CD4-positive, alpha-beta T cell treated with Interleukin-4 for 1 hour (primary cell): ENCODE measurements at places on chromosomes 4 and X.
A peak's percentile ranks its signal among the peaks of the same experiment; 100 is the strongest.

GRCh38 chrX:70025464-70025863 lies 24.3 kb downstream of the AWAT2 start:
- DNase-seq, result no peak

DNA sequence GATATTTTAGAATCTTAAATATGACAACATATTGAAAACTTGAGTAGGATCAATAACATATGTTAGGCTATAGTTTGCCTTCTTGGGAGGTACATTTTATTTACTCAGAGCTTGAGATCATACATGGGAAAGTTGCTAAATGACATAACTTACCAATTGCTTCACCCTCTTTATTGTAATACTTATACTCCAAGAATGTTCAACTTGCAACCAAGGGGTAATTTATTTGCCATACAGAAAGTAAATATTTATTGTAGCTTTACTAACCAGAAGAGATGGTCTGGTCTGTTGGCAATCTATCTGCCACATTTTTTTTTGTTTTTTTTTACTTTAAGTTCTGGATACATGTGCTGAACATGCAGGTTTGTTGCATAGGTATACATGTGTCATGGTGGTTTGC lies 426.6 kb downstream of the ARHGAP24 start:
- no peak for DNase-seq

DNA sequence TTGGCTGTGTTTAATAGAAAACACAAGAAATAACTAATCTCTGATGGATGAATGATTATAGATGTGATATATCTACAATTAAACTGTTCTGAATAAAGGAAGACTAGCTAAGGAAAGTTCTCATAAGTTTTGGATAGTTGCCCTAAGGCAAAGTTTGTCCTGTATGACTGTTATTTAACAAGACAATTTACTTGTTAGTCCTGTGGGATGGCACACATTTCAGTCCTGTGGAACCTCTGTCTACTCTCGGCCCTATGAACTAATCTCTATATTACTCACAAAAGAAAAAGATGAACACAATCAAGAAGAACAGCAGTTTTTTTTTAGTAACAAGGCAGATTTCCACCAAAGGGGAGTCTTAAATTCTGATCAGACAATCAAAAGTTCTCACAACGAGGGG lies 314.6 kb downstream of the CCSER1 start:
- DNase-seq, result no peak

DNA sequence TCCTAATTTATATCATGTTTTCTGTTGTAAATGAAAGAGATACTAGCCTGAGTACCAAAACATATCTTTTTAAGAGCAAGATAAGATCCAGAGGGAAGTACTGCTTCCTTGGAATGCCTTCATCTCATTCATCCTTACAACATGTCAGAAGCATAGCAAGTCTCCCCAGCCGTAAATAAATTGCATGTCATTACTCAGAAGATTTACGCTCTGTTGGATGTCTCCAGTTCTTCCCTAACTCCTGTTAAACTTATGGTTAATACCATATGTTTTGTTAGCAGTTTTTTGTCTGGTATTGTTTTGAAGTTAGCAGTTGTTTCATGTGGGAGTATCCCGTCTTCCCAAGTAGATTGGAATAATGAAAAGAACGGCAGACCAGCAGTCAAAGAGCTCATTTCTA lies 7.5 kb upstream of the GPC3 start:
- DNase-seq, result no peak

GRCh38 chr4:17168571-17168970 lies 270.1 kb upstream of the LDB2 start:
- DNase-seq, result no peak

DNA sequence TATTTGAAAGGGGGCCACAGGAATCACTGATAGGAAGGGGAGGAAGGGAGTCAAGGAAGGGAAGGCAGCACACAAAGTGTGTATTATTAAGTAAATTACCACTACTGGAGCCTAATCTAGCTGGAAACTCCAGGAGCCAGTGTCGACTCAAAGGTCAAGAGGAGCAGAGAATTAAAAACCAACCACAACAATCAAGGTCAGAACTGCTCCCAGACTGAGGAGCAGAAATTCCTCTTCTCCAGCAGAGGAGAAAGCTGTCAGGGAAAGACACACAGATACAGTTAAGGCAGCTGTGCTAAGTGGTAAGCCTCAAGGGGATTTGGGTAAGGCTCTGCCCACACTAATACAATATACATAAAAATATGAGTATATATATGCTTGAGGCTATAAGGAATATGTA lies 87.5 kb upstream of the PTPN13 start:
- no peak for DNase-seq

- DNase-seq, result no peak
Measured at GRCh38 chr4:128285085-128285997, 2.3 kb downstream of the PGRMC2 start.

GRCh38 chrX:18707426-18708049 lies at the start of gene PPEF1:
Gene PPEF1 (plus strand): TSS chrX:18707645. CDS start chrX:18707781, 136 bp downstream.
- DNase-seq, result no peak

- DNase-seq, result no peak
Measured at GRCh38 chr4:62948108-62948507, 1461.1 kb downstream of the TECRL start.

DNA sequence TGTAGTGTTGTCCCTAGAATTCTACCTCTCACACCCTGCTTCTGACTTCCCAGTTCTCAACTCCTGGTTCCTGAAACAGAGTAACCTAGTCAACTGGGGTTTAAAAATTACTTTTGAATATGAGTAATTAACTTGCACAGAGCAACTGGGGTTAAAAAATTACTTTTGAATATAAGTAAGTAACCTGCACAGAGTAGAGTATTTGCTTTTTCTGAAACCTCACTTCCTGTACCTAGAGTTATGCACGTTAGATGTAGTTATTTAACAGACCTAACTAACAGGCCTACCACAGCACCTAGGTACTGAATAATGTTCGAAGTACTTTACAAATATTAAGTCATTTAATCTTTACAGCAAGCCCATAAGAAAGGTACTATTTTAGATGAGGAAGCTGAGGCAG lies 32.9 kb downstream of the SLC39A8 start:
- no peak for DNase-seq

GRCh38 chr4:184762100-184762499 lies 28.2 kb upstream of the CENPU start:
- peak; percentile 23 for DNase-seq

DNA sequence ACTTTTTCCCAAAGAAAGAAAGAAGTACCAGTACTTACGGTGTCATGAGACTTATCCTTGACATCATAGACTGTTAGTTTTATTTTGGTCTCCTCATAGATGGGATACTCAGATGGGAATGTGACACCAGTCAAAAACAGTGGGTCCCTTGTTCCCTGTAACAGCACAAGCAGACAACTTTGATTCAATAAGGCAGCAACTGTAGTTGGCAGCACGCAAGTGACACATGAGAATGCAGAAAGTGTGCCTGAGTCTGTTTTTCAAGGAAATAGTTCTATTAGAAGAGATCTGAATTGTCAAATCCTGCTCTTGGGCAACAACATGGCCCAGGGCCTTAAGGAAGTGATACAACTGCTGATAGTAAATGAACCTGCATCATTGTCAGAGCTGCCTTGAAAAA lies 443.2 kb downstream of the INPP4B start:
- DNase-seq, result no peak

- DNase-seq, result no peak
Measured at GRCh38 chr4:152224721-152225420, 311.0 kb downstream of the FBXW7 start.

DNA sequence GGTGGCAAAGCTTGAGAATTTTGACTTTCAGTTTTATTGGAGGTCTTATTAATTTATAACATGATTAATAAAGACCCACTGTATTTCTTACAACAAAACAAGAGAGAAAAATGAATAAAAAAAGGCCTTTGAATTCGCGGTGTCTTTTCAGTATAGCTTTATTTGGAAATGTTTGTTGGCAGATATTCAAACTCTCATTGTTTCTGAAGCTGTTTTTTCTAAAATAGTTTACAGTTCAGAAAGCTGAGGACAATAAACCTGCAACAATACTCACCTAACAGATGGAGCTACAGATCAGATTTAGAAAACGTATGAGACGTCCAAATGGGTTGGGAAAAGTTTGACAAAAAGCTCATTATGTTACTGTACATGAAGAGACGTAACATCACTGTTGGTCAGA lies 2.4 kb upstream of the SPARCL1 start:
- DNase-seq, result no peak

DNA sequence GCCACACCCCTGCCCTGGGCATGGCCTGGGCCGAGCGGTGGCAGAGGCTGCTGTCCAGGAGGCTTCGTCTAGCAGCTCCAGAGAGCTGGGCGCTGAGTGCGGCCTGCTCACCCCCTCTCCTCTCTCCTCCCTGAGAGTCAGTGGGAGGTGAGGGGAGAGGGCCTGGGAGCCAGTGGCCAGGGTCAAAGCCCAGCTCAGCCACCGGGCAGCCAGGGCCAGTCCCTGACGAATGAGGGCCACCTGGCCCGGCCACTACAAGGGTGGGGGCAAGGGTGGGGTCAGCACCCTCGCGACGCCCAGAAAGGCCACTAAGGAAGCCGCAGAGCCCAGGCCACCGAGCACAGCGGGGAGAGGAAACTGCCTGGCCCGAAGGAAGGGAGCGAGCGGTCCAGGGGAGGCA lies 131.7 kb downstream of the FAM53A start:
- no peak for DNase-seq

GRCh38 chr4:179128299-179128698 lies 1686.1 kb upstream of the AGA start:
- no peak for DNase-seq

GRCh38 chr4:16067515-16067914 lies 16.3 kb downstream of the PROM1 start:
- DNase-seq, result no peak

- DNase-seq, result no peak
Measured at GRCh38 chr4:51906167-51906958, 63.4 kb downstream of the DCUN1D4 start.

DNA sequence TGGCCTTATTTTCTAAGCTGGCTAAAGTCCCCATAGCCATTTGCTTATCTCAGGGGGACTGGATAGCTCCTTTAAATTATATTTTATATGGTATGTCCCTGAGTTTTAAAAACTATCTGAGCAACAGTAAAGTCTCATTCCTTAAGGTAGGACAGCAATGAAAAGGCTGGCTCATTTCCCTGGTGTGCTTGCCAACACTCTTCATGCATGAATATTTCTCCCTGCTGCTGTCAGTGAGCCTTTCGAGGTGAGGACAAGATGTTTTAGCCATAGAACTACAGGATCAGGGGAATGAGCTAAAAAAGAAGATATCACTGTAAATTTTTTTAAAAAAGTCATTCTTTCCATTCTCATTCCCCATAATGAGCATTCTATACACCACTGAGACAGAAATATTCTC lies 427.3 kb upstream of the FAM241A start:
- no peak for DNase-seq

- DNase-seq, result no peak
Measured at GRCh38 chrX:1492421-1493012, 39.8 kb upstream of the ASMTL start.

GRCh38 chr4:627347-628125 lies 2.2 kb downstream of the PDE6B start:
- no peak for DNase-seq

GRCh38 chr4:100949350-100949935 lies 397.9 kb downstream of the PPP3CA start:
- DNase-seq, result no peak

DNA sequence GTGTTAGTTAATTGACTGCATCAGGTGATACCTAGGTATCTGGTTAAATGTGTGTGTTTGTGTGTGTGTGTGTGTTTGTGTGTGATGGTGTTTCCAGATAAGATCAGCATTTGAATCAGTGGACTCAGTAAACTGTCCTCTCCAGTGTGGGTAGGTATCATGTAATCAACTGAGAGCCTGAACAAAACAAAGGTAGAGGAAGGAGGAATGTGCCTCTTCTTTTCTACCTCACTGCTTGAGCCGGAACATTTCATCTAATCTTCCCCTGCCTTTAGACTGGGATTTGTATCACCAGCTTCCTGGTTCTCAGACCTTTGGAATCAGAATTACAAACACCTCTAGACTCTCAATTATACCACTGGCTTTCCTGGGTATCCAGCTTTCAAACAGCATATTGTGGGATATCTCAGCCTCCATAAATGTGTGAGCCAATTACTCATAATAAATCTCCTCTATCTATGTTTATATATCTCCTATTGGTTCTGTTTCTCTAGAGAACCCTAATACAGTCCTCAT lies 120.5 kb downstream of the TBCK start:
- DNase-seq, result no peak

GRCh38 chr4:184099000-184099399 lies 118.7 kb downstream of the ENPP6 start:
- DNase-seq, result no peak

GRCh38 chrX:41014776-41015360 lies 70.4 kb upstream of the USP9X start:
- DNase-seq, result no peak

DNA sequence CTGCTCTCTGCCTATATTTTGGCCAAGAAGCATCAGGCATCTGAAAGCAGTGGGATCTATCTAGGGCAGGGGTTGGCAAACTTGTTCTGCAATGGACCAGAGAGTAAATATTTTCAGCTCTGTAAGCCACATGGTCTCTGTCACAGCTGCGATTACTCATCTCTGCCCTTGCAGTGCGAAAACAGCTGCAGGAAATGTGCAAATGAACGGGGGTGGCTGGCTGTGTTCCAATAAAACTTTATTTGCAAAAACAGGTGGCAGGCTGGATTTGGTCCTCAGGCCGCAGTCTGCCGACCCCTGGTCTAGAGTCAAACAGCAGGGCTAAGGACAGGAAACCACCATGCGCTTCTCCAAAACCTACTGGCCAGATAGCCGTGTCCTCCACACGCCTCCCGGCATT lies 48.6 kb downstream of the ACOX3 start:
- DNase-seq, result no peak

GRCh38 chrX:138287205-138287877 lies 424.2 kb downstream of the FGF13 start:
- DNase-seq, result no peak

DNA sequence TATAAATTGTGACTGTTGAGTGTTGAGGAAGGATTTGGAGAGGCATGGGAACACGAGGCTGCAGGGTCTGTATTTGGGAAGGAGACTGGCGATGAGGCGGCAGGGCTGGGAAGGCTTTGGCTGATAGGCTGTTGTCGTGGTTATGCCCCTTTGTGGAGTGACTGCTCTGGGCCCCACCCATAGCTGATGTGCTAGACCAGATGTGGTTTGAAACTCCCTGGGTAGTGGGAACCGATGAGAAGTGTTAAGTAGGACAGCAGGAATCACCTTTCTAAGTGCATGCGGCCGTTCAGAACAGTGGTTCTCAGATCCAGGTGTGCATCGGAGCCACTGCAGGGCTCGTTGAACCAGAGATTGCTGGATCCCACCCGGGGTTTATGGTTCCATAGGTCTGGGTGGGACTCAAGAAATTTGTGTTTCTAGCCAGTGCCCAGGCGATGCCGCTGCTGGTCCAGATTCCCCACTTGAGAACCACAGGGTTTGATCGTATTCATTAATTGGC lies 42.3 kb downstream of the TBC1D14 start:
- no peak for DNase-seq
